ENCODE measurements at places on chromosomes 3 and 15.

- no peak for DNase-seq
Measured at GRCh38 chr3:141379250-141379966, 11.1 kb downstream of the ZBTB38 start.

DNA sequence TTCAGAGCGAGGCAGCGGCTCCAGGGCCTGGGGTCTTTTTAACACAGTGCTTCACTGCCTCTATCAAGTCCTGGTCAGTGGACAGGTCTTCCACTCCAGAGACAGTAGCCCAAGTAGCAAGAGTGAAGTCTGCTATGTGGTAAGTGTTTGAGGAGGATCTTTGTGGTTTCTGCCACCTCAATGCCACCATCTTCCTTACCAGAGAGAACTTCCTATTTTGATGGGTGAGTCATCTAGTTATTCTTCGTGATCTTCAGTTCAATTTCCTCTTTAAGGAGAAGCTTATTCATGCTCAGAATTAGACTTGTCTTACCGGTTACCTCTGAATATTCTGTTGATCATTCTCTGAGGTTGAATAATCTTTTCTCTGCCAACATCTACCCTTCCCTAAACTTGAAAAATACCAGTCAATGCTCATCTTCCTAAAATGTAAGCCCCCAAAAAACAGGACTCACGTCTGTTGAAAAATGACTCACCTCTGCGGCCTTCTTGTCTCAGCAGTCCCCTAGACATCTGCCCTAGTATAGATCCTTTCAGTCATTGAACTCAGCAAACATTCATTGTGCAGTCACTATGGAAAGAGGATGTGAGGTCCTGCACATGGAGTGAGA is 32.2 kb upstream of the BCL6 start:
- DNase-seq: no peak

DNA sequence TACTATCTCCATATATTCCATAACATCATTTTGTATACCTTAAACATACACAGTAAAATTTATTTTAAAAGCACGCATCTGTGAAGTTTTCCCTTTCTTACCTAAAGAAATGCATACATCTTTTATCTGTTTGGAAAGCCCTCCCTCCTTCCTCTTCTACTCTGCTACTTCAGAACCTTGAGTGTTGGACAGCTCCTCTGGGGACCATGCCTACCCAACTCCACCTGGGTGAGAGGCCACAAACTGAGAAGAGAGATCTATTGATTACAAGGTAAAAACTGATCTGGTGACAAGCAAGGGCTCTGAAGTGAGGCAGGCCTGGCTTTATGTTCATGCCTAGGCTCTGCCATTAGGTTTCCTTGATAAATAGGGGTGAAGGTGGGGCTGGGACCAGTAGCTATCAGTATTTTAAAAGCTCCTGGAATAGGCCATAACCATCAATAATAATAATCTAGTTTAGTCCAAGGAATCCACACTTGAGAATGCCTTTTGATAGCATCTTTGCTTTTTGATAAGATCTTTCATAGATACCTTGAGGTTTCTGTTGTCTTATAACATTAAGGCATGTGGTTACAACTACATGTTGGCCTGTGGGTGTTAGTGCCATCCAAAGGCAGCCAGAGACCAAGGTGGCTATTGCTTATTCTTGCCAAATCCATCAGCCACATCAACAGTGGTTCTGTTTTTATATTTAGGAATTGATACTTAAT is 148.8 kb downstream of the KCNMB2 start:
- no peak for DNase-seq

- no peak for DNase-seq
Measured at GRCh38 chr15:41978534-41978933, 6.2 kb upstream of the EHD4 start.

DNA sequence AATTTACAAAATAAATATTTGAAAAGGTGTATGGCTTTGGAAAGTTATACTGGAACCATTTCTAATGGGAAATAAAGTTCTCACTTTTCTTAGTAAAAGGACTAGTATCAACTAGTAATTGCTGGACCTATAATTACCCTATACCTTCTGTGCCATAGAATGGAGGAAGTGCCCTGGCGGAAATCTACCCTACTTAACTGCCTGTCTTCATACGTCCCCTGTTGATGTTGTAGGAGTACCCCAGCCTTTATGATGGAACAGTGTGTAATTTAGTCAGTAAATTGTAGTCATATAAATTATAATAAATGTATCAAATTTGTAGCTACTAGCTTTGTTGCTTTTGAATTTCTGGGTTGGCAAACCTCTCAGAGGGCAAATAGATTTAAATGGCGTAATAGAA is 149.9 kb downstream of the LPP start:
- DNase-seq: no peak
